HTR-8/SVneo (cell line): ENCODE measurements at places on chromosomes 16 and 17.

DNA sequence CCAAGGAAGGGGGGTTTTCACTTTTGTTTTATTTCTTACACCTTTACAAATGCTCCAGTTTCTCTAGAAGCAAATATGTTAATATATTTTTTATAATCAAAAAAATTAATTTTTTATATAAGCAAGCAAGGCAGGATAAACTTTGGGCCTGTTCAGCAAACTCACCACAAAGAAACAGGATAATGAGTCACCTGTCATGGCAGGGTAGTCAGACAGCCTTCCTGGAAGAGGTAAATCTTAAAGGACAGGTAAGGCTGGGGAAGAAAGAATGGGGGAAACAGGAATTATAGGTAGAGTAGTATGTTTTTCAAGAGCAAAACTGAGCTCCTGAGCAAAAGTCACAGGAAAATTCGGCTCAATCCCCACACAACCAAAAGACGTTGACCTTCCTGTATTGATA is 186.3 kb upstream of the SOX9 start:
- no peak for DNase-seq

DNA sequence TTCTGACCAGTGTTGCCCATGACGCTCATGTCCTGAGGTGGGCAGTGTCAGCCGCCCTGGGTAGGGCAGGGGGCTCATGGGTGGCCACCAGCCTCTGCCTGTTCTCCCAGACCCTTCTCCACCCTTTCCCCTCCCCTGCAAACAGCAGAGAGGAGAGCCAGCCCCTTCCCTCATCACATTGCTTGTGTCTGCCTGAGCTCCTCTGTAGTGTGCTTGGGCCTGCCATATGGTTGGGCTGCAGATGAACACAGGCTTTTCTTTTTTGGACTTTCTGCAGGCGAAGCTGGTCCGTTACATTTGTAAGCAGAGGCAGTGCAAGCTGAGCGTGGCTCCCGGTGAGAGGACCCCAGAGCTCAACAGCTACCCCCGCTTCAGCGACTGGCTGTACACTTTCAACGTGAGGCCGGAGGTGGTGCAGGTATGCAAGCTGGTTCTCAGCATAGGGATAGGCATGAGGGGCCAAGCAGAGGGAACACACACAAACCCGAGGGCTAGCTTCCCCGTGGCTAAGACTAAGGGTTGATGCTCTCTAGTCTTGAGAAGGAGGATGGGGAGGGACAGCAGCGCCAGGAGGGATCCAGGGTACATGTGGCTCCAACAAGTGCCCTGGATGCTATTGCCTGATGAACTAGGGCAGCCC is 80.6 kb upstream of the LGALS9 start:
- DNase-seq = no peak

- DNase-seq = no peak
Observed at GRCh38 chr17:19654896-19655295, 6.3 kb downstream of the ALDH3A2 start.

DNA sequence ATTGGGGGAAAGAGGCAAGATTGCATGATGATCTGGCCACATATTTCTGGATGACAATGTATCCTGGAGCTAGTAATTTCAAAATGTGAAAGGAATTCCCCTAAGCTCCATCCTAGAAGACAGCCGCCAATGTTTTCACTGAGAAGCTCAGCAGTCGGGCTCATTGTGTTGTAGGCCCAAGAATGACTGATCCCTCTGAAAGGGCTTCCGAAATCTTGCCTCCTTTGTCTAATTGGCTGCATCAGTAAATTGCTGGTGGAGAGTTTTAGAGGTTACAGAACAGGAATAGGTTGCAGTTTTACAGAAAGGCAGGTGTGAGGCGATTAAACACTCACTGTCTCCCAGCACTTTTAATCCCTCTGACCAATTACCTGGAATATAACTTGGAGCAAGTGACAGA is 464.1 kb upstream of the SALL1 start:
- no peak for DNase-seq

DNA sequence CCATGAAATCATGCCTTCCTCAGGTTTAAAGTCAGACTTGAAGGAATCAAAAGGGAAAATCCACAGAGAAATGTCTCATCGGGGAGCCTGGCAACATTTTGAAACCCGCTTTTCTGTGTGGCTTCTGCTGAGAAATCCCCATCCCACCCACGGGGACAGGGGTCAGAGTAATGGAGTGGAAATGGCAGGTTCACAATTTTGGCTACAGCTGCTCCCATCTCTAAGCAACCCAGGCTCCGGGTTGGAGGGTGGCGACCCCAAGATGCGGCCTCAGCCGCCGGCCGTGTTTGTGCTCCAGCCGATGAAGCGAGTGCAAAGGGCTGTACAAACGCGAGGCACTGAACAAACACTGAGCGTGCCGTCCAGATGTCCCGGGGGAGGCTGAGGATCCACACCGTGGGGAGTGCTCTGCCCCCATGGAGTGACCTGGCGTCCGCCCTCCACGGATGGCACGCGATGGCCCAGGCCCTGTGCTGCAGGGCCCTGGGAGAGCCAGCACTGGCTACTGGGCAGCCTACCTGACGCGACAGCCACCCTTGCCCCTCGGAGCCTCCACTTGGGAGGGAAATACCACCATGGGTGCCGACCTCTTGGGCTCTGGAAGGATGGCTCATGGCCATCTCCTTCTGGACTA is 22.2 kb downstream of the SLC43A2 start:
- no peak for DNase-seq
